ENCODE measurements at places on chromosomes 2 and 18.

GRCh38 chr18:61606068-61606660 is 272.9 kb downstream of the CDH20 start:
- DNase-seq = no peak

DNA sequence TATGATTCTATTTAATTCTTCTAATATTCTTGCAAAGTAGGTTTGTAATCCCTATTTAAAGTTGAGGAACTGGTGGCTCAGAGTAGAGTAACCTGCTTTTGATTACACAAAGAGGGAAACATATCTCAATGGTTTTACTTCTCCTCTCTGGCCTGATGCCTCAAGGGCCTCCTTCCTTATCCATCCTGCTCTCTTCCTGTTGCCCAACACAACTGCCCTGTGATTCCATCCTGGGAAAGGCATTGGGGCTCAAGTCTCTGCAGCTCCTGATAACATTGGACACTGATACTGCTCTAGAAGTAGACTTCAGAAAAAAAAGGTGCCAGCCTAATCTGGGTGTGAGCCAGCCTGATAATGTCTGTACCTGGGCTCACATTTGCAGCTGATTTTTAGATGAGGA is 75.8 kb downstream of the RDH14 start:
- DNase-seq = no peak

DNA sequence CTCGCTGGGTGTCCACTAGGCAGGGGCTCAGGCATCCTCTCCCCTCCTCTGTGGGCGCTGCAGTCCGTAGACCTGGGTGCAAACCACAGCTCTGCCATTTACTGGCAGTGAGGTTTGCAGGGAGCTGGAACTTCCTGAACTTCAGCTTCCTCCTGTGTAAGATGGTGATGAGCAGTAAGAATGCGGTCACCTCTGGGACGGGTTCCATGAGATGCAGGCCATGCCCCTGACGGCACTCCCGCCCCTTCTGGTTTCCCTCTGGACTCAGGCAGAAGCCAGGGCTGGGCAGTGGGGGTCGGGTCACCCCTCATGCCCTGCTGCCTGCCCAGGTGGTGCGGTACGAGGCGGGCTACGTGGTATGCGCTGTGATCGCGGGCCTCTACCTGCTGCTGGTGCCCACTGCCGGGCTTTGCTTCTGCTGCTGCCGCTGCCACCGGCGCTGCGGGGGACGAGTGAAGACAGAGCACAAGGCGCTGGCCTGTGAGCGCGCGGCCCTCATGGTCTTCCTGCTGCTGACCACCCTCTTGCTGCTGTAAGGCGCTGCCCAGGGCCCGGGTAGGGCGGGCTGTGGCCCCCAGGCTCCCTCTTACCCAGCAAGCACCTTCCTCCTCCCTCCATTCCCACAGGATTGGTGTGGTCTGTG is 1.5 kb downstream of the PROM2 start:
- DNase-seq = no peak

DNA sequence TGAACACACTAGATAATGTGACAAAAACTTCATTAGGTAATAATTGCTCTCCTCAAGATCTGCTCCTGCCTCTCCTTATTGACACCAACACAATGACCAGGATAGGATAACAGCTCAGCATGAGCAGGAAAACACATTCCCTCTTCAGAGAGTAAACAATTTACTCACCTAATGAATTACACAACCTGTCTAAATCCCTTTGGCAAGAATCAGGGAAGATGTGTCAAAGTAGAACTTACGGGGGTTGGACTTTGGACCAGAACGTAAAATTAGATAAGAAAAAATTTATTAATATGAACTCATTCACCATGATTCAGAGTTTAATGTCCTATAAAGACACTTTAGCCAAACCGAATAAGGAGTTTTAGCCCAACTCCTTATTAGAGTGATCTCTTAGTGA is 512.2 kb downstream of the SATB2 start:
- DNase-seq = no peak

DNA sequence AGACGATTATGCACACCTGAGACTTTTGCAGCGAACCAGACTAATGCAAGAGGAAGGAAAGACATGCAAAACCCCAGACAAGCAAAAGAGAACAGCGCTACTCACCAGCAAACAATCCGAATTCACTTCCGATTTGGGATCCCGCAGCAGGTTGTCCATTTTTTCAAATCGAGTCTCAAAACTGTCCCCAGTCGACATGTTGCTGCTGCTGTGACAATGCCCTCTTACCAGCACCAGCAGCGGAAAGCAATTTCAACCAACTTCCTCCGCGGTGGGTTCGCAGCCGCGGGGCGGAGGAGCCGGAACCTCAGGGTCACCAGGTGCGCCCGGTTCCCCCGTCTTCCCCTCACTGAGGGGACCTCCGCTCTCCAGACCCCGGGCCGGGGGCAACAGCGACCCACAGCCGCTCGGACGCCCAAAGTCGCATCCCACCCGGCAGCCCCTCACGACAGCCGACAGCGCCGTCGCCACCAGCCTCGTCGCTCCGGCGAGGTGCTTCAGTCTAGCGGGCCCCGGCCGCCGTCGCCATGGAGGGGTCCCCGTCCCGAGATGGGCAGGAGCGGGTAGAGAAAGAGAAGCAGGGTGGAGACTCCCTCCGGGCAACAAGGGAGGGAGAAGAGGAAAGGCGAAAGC is 784 bp downstream of the ROCK1 start:
- no peak for DNase-seq

DNA sequence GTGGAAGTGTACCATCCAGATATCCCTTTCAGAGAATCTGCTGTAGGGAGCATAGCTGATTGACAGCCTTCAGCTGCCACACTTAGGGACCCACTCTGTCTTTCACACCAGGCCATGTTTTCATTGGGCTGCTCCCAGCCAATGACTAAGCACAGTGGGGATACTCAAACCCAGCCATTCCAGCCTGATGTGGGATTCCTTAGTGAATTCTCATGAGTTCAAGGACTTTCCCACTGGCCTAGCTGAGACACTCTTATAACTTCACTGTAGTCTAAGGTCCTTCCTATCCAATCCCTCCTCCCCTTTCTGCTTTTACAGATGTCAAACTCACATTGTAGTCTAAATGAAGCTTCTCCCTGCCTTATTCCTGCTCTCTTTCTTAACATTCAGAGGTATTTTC is 201.2 kb downstream of the PIK3C3 start:
- no peak for DNase-seq

- no peak for DNase-seq
Measured at GRCh38 chr18:5543773-5544389, at the start of gene EPB41L3. Gene EPB41L3, minus strand, starts transcription at chr18:5543997. Its CDS starts 54,814 bp downstream, at chr18:5489183.

GRCh38 chr2:221792971-221793521 is 220.9 kb upstream of the EPHA4 start:
- no peak for DNase-seq

DNA sequence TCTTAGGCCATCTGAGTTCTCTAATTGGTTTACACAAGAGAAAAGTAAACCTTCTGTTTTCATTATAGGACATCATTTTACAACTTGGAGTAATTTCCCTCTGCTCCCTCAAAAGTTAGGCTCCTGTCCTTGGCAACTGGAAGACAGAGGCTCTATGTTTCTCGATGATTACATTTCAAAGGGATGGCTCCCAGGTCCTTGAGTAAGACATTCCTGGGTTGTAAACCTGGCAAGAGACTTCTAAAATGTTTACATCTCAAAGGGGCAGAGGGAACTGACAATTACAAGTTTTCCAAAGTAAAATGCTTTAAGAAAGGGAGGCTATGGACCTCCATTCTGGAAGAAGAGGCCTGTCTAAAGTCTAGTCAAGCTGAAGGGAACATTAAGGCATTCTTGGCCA is 268.3 kb upstream of the REG3G start:
- DNase-seq = no peak

GRCh38 chr18:59357928-59358327 is 1.1 kb downstream of the LMAN1 start:
- no peak for DNase-seq

GRCh38 chr2:191230174-191230573 is 15.0 kb upstream of the MYO1B start:
- DNase-seq = no peak

- no peak for DNase-seq
Measured at GRCh38 chr2:189287982-189288521, 108.5 kb upstream of the COL5A2 start.

- DNase-seq = no peak
Measured at GRCh38 chr2:26975656-26976055, 5.2 kb downstream of the MAPRE3 start.

DNA sequence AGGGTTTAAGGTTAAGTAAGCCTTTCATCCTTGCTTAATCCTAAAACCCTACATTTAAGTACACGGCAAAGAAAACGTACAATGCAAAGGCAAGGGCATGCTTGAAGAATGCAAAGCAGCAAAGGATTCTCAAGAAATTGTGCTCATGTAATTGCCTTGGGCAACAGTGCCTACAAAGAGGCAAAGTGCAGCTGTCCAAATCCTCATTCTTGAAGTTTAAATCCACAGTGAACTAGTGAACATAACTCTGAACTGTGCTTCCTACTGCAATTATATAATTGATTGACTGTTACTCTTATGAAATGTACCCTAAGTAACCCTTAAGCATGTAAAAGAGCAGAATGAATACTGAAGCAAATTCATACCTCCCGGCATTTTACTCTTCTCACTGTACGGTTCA is 85.4 kb downstream of the MAP3K20 start:
- no peak for DNase-seq

DNA sequence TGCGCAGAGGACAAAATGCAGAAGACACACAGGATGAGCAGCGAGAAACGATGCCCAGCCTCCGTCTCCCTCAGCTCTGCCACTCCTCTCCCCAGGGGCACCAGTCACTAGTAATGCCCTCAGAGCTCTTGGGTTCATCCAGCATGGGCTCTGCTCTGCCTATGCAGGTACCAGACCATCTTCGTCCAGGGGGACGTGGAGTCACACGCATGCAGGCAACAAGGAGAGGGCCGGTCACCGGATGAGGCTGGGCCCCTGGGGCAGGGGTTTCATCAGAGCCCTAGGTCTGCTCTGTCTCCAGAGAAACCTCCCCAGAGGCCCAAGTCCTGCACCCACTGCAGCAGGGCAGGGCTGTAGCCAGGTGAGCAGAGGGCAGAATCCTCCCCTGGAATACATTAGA is 23.9 kb downstream of the RAB31 start:
- DNase-seq = no peak

DNA sequence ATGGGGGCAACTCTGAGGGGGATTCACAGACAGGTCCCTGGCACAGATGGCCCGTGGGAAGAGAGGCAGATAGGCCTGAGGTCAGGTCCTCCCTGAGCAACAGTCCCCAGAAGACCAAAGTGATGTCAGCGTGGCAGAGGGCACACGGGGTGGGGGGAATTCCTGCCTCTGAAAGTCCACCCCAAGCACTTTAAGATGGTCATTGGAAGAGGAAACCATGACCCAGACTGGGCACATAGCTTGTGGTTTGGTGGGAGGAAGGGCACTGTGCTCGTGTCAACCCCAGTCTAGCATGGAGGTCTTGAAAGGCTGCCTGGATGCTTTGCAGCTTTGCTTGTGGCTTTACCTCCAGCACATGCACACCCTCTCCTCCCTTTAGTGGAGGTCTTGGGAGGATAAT is 38.0 kb upstream of the SIX2 start:
- DNase-seq = no peak

- no peak for DNase-seq
Measured at GRCh38 chr18:76490033-76490432, 5.0 kb downstream of the ZNF516 start.

DNA sequence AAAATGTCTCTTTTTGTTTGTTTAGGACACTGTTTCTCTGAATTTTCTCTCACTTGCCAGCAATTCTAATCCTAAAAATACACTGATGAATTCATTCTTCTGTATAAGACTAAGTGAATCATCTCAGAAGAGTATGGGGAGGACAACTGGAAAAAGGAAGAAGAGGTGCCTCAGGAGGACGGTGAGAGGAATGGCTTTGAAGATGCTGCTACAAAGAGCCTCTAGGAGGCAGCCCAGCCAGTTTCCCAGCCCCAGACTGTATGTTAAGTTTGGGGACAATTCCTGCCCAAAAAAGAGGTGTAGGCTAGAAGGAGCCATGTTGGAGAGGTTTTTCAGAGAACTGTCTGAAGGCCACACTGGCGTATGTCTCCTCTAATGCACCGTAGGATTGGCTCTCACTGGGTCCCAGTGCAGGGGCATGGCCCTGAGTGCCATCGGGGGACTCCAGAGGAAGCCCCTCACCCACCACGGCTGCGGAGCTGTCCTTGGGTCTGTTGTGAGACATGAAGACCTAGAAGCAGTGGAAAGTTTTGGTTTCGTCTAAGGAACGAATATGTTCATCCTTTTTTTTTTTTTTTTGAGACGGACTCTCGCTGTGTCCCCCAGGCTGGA is 3.1 kb upstream of the SDC1 start:
- no peak for DNase-seq

- no peak for DNase-seq
Measured at GRCh38 chr2:207251022-207251421, 85.3 kb upstream of the KLF7 start.

DNA sequence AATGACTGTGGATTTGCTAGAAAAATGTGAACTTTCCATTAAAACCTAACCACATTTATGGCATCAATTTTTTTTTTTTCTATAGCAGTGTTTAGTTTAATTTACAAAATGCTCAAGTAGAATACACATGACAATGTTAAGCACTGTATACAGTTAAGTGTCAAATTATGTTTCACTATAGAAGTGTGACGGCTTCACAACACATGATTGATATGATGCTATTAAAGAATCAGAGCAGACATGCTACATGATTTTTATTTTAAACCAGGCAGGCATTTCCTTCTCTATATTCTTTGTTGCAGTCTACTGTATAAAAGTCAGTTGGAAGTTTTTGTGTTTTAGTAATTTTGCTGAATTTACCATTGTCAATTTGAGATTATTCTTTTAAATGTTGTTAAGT is 43.6 kb downstream of the PROKR1 start:
- no peak for DNase-seq

DNA sequence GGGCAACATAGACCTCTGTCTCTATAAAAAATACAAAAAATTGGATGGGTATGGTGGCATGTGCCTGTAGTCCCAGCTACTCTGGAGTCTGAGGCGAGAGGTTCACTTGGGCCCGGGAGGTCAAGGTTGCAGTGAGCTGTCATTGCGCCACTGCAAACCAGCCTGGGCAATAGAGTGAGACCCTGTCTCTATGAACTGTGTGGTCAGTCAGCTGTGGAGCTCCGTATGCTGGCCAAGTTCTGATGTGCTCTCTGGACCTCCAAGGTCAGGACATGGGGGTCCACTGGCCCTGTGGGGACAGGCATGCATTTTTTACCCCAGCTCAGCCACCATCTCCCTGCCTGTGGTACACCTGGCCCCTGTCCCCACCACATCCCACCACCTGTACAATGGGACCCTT is 71.6 kb downstream of the TMEM131 start:
- DNase-seq = no peak

GRCh38 chr2:236086971-236087465 is 81.2 kb downstream of the GBX2 start:
- DNase-seq = no peak

- no peak for DNase-seq
Measured at GRCh38 chr18:59909289-59910036, 9.7 kb downstream of the PMAIP1 start.

DNA sequence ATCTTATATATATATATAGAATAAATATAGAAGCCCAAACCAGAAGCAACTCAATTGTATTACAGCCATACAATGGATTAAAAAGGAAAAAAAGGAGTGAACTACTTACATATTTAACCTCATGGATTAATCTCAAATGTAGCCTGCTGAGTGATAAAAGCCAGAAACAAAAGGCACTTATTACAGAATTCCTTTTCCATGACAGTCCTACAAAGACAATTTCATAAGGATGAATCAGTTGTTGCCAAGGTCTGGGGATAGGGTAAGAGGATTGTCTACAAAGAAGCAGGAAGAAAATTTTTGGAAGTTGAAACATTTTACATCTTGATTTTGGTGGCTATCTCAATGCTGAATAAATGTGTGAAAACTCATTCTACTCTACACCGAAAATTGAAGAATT is 103.9 kb upstream of the DCC start:
- DNase-seq = no peak

All from amygdala (tissue), 56 donors.